ENCODE measurements at places on chromosomes 1 and 21. TPM values are rescaled to one million over a fixed set of nuclear protein-coding genes. Genes with fewer than 3 reads are reported as not detected.

Gene TRPM2
- total RNA-seq, result 1.6 TPM

Gene FCAMR
- not detected for total RNA-seq

Gene THEM5
- total RNA-seq, result not detected

Gene S100A3
- not detected for total RNA-seq

Gene PROK1
- total RNA-seq, result not detected

Gene TAS1R3
- total RNA-seq, result 4.0 TPM

Gene ST7L
- 21.9 TPM for total RNA-seq

DNA sequence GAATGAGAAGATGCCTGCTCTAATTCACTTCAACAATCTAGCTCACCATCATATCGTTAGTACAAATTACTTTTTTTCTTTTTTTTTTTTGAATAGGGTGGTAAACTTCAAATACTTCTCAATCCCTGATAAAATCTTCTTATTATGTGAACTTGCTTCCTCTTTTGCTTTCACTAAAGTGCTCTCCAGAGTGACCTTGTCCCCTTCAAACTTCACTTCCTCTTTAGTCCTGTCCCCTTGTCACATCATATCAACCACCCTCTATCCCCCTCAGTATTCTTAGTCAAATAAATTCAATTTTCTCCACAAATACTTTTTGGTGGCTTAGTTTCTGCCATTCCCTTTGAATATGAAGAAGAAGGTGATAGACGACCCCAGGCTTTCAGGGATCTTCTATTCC lies 124.9 kb upstream of the PLXNA2 start:
- H3K27ac ChIP-seq, result no peak overlapping the region
- H3K4me1 ChIP-seq, result no peaks in the 10 kb centered on the region
- DNase-seq, result no peak
- H3K36me3 ChIP-seq, result no peaks in the 10 kb centered on the region
- peaks cover 5% of the 10 kb centered on the region for H3K27me3 ChIP-seq

GRCh38 chr1:39395357-39395831 lies 96.0 kb upstream of the BMP8A start:
- peaks cover 35% of the 10 kb centered on the region for H3K4me1 ChIP-seq
- H3K36me3 ChIP-seq, result peaks cover 25% of the 10 kb centered on the region
- H3K27ac ChIP-seq, result no peak overlapping the region
- H3K27me3 ChIP-seq, result no peaks in the 10 kb centered on the region
- peak; percentile 64 for DNase-seq

DNA sequence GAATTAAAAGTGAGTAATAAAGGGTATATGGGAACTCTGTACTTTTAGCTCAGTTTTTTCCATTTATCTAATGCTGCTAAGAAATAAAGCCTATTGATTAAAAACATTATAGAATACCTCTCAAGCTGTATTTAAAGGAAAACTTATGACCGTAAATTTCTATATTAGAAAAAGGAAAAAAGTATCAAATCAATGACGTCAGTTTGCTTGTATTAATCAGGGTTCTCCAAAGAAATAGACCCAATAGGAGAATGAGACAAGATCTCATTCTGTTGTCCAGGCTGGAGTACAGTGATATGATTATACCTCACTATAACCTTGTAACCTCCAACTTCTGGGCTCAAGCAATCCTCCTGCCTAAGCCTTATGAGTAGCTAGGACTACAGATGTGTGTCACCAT lies 15.4 kb upstream of the LRIF1 start:
- H3K4me3 ChIP-seq, result no peak overlapping the region
- peaks cover 13% of the 10 kb centered on the region for H3K27me3 ChIP-seq
- peaks cover 8% of the 10 kb centered on the region for H3K4me1 ChIP-seq
- no peak overlapping the region for H3K27ac ChIP-seq
- no peaks in the 10 kb centered on the region for H3K36me3 ChIP-seq

DNA sequence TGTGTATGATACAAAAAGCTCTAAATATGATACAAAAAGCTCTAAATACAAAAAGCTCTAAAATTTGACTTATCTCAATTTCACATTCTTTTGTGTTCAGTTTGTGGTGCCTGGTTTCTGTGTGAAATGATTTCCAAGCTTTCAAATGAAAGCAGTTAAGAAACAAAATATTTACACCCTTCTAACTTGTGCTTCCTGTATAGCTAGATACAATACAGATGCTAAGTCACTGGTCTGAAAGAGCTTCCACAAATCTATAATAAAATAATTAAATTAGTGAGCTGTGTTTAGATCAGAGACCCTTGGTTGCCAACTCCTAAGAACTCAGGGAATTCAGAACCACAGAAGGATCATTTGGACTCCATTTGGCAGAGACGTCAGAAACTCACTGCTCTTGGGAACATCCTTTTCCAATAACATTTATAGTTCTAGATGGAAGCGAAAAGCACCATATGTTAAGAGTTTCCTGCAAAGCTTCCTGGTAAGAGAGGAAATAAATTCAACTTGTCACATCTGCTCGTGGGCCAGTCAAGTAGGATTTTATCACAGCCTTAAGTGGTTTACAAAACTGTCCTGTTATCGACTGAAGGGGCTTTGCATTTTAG lies 1079.1 kb downstream of the ADGRL2 start:
- H3K4me1 ChIP-seq, result no peaks in the 10 kb centered on the region
- H3K27ac ChIP-seq, result no peak overlapping the region
- H3K4me3 ChIP-seq, result no peak overlapping the region
- no peaks in the 10 kb centered on the region for H3K27me3 ChIP-seq
- no peak for DNase-seq

DNA sequence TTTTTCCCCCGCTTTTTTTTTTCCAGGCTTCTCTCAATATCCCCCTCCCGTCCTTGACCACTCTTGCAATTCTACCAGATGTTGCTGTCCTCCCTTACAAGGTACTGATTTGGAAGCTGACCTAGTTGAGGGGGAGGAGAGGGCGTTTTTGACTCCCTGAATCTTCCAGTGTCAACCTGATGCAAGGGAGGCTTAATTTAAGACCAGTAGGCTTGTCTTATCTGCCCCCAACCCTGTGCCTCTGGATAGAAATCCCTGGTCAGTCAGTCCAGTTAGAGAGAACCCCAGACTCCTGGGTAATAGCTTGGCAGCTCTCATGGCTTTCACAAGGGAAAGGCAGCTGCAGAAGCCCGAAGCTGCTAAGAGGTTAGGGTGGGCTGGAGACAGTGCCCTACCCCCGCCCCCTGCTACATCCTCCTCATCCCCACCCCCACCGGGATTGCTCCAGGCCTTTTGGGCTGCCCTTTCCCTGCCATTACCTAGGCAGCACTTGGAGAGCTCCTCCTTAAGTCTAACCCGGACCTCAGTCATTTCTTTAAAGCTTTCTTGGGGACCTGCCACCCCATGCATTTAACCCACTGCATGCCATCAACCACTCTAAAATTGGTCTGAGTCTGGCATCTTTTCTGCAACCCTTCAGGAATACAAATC lies 3.6 kb downstream of the ACKR1 start:
- no peak overlapping the region for H3K4me3 ChIP-seq
- H3K36me3 ChIP-seq, result no peaks in the 10 kb centered on the region
- no peak overlapping the region for H3K27ac ChIP-seq
- H3K4me1 ChIP-seq, result peaks cover 3% of the 10 kb centered on the region
- DNase-seq, result no peak

DNA sequence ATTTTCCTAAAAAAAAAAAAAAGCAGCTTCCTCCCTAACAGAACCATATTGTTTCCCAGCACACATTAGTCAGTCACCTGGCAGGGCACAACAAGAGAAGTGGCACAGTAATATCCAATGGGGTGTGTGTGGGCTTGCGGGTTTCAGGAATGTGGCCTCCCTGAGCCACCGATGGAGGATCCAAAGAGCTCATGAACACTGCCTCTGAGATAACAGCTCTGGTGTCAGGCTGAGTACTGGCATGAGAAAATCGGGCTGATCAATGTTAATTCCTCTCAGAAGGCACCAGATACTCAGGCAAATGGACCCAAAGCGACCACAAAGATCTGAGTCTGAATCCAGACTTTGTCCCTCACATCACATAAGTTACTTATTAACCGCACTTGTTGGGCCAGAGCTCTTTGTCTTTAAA lies 2.2 kb upstream of the LYPD8 start:
- no peak overlapping the region for H3K27ac ChIP-seq
- no peaks in the 10 kb centered on the region for H3K36me3 ChIP-seq
- H3K4me1 ChIP-seq, result no peaks in the 10 kb centered on the region
- H3K27me3 ChIP-seq, result no peaks in the 10 kb centered on the region
- H3K4me3 ChIP-seq, result no peak overlapping the region

DNA sequence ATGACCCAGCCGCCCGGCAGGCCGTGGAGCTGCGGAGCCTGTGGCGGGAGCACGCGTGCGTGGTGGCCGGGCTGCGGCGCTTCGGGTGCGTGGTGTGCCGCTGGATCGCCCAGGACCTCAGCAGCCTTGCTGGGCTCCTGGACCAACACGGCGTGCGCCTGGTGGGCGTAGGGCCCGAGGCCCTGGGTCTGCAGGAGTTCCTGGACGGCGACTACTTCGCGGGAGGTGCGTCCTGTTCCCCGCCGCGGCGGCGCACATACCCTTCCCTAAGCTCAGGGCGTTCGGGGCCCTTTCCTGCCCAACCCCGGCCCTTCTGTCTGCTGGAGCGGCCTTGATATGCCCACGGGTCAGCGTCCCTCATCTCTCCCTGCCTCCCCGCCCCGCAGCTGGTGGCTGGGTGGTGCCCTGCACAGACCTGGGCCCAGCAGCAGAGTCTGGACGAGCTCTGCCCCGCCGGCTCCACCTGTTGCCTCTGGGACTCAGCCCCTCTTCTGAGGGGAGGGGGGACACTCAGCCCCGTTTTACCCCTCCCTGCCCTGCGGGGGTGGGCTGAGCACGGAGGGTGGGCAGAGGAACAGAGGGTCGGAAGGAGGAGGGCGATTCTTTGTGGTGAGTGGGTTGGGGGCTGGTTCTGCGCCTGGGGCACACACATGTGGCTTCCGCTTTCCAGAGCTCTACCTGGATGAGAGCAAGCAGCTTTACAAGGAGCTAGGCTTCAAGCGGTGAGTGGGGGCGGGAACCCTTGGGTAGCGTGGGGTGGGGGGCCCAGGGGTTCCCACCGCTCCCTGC lies 688 bp downstream of the PRXL2B start:
- peak overlapping the region; percentile 63 for H3K4me3 ChIP-seq
- H3K36me3 ChIP-seq, result peaks cover 5% of the 10 kb centered on the region
- H3K27ac ChIP-seq, result no peak overlapping the region
- no peaks in the 10 kb centered on the region for H3K27me3 ChIP-seq
- H3K4me1 ChIP-seq, result peaks cover 45% of the 10 kb centered on the region

GRCh38 chr21:38179511-38179910 lies 77.3 kb upstream of the KCNJ15 start:
- H3K36me3 ChIP-seq, result no peaks in the 10 kb centered on the region
- no peak overlapping the region for H3K27ac ChIP-seq
- no peak overlapping the region for H3K4me3 ChIP-seq
- no peaks in the 10 kb centered on the region for H3K27me3 ChIP-seq

- H3K4me1 ChIP-seq, result peaks cover 6% of the 10 kb centered on the region
- DNase-seq, result no peak
- H3K4me3 ChIP-seq, result no peak overlapping the region
- no peaks in the 10 kb centered on the region for H3K36me3 ChIP-seq
- H3K27ac ChIP-seq, result no peak overlapping the region
- no peaks in the 10 kb centered on the region for H3K27me3 ChIP-seq
Observed at GRCh38 chr1:21855257-21856096, 43.4 kb downstream of the LDLRAD2 start.

- H3K27me3 ChIP-seq, result no peaks in the 10 kb centered on the region
- H3K4me3 ChIP-seq, result no peak overlapping the region
- H3K4me1 ChIP-seq, result no peaks in the 10 kb centered on the region
- DNase-seq, result no peak
Observed at GRCh38 chr21:39535646-39536437, 76.9 kb upstream of the B3GALT5 start.

DNA sequence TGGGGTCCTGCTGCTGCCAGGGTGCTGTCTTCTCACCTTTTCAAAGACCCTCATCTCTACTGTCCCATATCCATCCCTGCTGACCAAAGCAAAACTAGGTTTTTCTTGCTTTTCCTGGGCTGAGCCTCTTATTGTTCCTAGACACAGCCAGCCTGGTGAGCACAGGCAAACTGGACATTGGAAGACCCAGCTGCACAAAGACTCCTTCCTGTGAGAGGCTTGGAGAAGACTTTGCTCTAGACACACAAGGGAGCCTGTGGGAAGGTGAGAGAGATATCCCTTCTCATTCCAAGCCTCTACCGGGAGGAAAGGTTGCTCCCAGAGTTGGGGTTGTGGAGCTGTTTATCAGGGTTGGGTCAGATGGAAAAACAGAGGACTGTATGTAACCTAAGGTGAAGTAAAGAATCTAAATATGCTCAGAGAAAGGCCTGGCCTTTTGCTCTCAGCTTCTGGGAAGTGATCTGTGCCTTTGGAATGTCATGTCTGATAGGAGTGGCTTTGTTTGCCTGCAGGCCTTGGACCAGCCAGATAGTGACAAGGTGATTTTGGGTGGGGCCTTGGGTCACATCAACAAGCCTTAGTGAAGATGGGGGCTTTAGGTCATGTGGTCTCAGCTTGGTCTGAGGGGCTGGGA lies 87.6 kb upstream of the RUNX1 start:
- H3K27ac ChIP-seq, result no peak overlapping the region
- H3K27me3 ChIP-seq, result no peaks in the 10 kb centered on the region
- H3K4me3 ChIP-seq, result no peak overlapping the region
- no peak for DNase-seq
- peaks cover 14% of the 10 kb centered on the region for H3K4me1 ChIP-seq

DNA sequence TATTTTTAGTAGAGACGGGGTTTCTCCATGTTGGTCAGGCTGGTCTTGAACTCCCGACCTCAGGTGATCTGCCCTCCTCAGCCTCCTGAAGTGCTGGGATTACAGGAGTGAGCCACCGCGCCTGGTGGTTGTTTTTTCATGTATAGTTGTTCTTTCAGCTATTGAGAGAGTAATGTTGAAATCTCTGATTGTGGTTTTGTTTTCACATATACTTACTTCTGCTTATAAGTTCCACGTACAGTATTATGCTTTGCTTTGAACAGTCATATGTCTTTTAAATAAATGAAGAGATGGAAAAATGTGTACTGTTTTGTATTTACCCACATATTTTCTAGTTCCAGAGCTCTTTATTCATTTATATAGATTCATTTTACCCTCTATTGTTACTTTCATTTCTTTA lies 44.5 kb downstream of the MARK1 start:
- H3K4me3 ChIP-seq, result no peak overlapping the region
- H3K36me3 ChIP-seq, result no peaks in the 10 kb centered on the region
- no peaks in the 10 kb centered on the region for H3K27me3 ChIP-seq
- no peak overlapping the region for H3K27ac ChIP-seq
- no peak for DNase-seq

GRCh38 chr1:224175617-224176016 lies 7.4 kb upstream of the DEGS1 start:
- no peak for DNase-seq
- H3K4me1 ChIP-seq, result peaks cover 7% of the 10 kb centered on the region
- no peaks in the 10 kb centered on the region for H3K36me3 ChIP-seq

DNA sequence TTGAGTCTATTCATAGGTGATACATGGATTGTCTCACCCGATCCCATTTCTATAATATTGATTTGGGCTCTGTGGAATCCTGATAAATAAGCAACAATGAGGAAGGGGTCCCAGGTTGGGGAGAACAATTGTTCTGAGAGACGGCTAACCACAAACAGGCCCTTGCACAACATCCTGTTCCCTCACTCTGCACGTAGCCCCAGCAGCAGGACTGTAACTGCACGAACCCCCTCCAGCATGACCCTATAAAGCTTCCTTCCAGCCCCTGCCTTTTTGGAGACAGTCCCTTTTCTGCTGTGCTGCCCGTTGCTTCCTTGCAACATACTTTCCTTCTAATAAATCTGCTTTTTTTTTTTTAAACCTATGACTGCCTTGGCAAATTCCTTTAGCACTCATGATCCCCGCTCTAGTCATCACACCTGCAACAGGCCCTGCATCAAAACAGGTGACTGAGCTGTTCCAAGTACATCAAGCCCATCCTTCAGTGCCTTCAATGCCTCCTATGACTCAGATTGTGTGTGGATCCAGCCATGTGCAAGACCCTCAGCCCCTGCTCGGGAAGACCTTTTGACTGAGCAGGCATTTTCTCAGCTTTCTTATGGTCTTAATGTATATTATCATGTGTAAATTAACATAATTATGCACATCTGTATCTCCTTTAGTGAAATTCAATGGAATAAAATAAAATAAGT lies 63.7 kb upstream of the B3GALNT2 start:
- H3K36me3 ChIP-seq, result no peaks in the 10 kb centered on the region
- no peak for DNase-seq
- H3K4me3 ChIP-seq, result no peak overlapping the region
- no peak overlapping the region for H3K27ac ChIP-seq

Measured in B cell (primary cell).